ENCODE measurements at places on chromosomes 2 and 18. TPM values are rescaled to one million over a fixed set of nuclear protein-coding genes. Genes with fewer than 3 reads are reported as not detected.
A peak's percentile ranks its signal among the peaks of the same experiment; 100 is the strongest.

Gene GAD1
- total RNA-seq, result 2.5 TPM

- no peak overlapping the region for H3K27ac ChIP-seq
- no peak for DNase-seq
- no peak overlapping the region for H3K4me3 ChIP-seq
These were observed 40.2 kb downstream of the SNED1 start for GRCh38 chr2:241038374-241039180.

DNA sequence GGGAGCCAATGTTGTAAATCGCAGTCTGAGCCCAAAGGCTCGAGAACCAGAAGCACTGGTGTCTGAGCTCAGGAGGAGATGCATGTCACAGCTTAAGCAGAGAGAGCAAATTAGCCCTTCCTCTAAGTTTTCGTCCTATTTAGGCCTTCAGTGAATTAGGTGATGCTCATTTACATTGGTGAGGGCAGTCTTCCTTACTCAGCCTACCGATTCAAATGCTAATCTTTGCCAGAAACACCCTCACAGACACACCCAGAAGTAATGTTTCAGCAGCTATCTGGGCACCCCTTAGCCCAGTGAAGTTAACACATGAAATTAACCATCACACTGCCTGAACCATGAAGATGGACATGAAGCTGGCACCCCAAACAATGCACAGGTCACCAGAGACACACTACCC, 385.1 kb downstream of the STK39 start:
- H3K27ac ChIP-seq, result no peak overlapping the region
- peaks cover 6% of the 10 kb centered on the region for H3K27me3 ChIP-seq
- no peak for DNase-seq
- no peaks in the 10 kb centered on the region for H3K36me3 ChIP-seq
- no peak overlapping the region for H3K4me3 ChIP-seq

GRCh38 chr2:128611421-128612320, 293.0 kb upstream of the HS6ST1 start:
- peaks cover 3% of the 10 kb centered on the region for H3K27me3 ChIP-seq
- H3K36me3 ChIP-seq, result no peaks in the 10 kb centered on the region
- H3K27ac ChIP-seq, result no peak overlapping the region
- no peaks in the 10 kb centered on the region for H3K4me1 ChIP-seq
- H3K4me3 ChIP-seq, result no peak overlapping the region

Gene EVX2
- total RNA-seq, result not detected

GRCh38 chr2:190486037-190486623, 48.4 kb downstream of the NEMP2 start:
- no peak overlapping the region for H3K27ac ChIP-seq
- peaks cover 26% of the 10 kb centered on the region for H3K4me1 ChIP-seq
- peaks cover 59% of the 10 kb centered on the region for H3K36me3 ChIP-seq
- no peaks in the 10 kb centered on the region for H3K27me3 ChIP-seq
- H3K4me3 ChIP-seq, result no peak overlapping the region
- no peak for DNase-seq

Gene SEPTIN2
- total RNA-seq, result 210 TPM

- H3K4me1 ChIP-seq, result peaks cover 28% of the 10 kb centered on the region
- no peaks in the 10 kb centered on the region for H3K27me3 ChIP-seq
- H3K27ac ChIP-seq, result no peak overlapping the region
- peaks cover 9% of the 10 kb centered on the region for H3K36me3 ChIP-seq
- H3K4me3 ChIP-seq, result no peak overlapping the region
- DNase-seq, result no peak
These were observed 89.2 kb downstream of the STPG4 start for GRCh38 chr2:47065771-47066380.

DNA sequence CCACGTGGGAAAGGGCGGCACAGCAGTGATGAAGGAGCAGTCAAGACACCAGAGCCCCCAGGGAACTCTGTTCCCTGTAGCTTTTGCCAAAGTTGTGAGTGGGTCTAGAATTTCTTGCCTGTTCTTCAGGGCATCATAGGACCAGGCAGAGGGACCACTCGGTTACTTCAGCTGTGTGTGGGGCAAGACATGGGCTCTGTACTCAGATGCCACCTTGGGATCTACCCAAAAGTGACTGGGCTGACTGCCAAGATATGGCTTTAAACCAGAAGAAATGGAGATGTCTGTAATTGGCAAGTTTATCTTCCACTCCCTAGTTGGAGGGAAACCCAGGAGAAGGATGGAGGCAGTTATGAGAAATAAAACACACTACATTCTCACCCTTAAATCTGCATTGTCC, 29.6 kb downstream of the KCNF1 start:
- DNase-seq, result no peak
- H3K36me3 ChIP-seq, result no peaks in the 10 kb centered on the region
- H3K27me3 ChIP-seq, result peaks cover 17% of the 10 kb centered on the region
- H3K4me3 ChIP-seq, result no peak overlapping the region

DNA sequence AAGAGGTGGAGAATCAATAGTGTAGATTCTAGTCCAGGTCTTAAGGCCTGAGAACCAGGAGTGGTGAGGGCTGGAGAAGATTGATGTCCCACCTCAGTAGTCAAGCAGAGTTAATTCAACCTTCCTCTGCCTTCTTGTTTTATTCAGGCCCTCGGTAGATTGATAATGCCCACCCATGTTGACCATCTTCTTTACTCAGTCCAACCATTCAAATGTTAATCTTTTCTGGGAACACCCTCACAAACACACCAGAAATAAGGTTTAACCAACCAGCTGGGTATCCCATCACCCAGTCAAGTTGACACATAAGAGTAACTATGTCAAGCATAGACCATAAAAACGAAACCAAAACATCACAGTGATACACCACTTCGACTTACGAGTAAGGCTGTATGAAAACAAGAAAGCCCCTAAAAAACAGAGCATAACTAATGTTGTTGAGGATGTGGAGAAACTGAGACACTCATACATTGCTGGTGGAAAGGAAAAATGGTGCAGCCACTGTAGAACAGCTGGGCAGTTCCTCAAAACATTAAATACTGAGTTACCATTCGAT, 57.5 kb downstream of the SLC35F5 start:
- H3K4me1 ChIP-seq, result peaks cover 40% of the 10 kb centered on the region
- H3K36me3 ChIP-seq, result no peaks in the 10 kb centered on the region
- peak overlapping the region; percentile 84 for H3K27ac ChIP-seq
- H3K27me3 ChIP-seq, result no peaks in the 10 kb centered on the region
- H3K4me3 ChIP-seq, result peak overlapping the region; percentile 64

DNA sequence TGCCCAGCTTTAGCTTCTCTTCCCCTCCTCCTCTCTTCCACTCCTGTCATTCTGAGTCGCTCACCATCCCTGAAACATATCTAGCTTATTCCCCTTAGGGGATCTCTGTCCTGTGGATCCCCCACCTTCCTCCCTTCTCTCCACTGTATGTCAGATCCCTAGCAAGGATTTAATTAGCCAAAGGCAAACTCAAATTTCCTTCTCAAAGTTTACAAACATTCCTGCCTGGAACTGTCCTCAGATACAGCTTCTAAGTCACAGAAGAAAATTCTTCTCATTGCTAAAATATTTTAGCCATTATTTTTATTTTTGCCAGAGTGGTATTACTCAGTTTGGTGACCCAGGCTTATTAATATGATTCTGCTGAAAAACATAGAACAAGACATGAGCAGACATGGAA, 315.3 kb downstream of the CYP26B1 start:
- no peaks in the 10 kb centered on the region for H3K4me1 ChIP-seq
- H3K36me3 ChIP-seq, result no peaks in the 10 kb centered on the region
- peaks cover 2% of the 10 kb centered on the region for H3K27me3 ChIP-seq
- no peak for DNase-seq

DNA sequence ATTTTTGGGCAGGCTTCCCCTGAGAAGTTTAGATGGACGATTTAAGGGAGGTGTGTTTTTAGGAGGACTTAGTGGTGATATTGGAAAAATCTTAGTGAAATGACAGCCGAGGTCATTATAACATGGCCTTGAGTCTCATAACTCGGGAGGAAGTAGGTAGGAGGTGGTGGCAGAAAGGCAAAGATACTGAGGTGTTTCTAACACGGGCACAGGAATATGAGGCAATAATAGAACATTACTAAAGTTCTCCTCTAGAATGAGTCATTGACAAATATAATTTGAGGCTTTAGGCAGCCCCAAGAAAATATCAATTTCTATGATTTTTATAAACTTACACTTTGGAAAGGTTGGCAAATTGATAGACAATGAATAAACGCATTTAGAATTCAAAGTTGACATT, 146.1 kb upstream of the ZEB2 start:
- H3K4me3 ChIP-seq, result no peak overlapping the region
- no peak for DNase-seq
- no peaks in the 10 kb centered on the region for H3K27me3 ChIP-seq
- peaks cover 2% of the 10 kb centered on the region for H3K4me1 ChIP-seq

Gene MZT2B
- 390 TPM for total RNA-seq

Gene DSG2
- 0.41 TPM for total RNA-seq

DNA sequence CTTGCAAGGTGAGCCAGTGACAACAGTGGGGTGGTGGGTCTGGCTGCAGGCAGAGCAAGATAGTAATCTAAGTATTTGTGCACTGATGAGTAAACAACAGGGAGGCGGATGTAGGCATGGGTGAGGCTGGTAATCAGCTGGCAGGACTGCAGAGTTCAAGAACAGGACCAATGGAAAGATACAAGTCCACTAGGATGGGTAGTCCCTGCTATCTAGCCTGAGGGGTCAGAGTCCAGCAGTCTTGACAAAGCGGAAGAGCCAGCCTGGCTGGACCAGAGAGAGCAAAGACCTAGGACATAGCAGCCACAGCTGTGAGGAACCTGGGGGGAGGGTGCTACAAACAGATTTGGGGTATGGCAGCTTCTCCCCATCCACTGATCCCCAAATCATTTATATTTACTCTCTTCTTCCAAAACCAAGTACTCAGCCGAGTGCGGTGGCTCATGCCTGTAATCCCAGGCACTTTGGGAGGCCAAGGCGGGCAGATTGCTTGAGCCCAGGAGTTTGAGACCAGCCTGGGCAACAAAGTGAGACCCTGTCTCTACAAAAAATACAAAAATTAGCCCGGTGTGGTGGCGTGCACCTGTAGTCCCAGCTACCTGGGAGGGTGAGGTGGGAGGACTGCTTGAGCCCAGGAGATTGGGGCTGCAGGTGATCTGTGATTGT, 25.9 kb downstream of the VIL1 start:
- H3K36me3 ChIP-seq, result peaks cover 25% of the 10 kb centered on the region
- H3K27me3 ChIP-seq, result no peaks in the 10 kb centered on the region
- DNase-seq, result no peak
- H3K4me1 ChIP-seq, result no peaks in the 10 kb centered on the region

Gene PSMA8
- total RNA-seq, result 1.8 TPM

Gene FOSL2
- 114 TPM for total RNA-seq

DNA sequence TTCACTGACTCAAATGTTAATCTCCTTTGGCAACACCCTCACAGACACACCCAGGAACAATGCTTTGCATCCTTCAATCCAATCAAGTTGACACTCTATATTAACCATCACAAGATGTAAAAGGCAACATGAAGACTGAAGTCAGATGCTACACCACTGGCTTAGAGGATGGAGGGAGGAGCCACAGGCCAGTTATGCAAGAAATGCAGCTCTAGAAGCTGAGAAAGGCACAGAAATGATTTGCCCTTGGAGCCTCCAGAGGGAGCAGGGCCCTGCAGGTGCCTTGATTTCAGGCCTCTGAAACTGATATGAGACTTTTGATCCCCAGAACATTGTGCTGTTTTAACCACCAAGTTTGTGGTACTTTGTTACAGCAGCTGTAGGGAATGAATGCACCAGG, 276.3 kb downstream of the KCNS3 start:
- H3K4me1 ChIP-seq, result no peaks in the 10 kb centered on the region
- DNase-seq, result no peak
- no peak overlapping the region for H3K27ac ChIP-seq
- no peaks in the 10 kb centered on the region for H3K36me3 ChIP-seq
- H3K4me3 ChIP-seq, result no peak overlapping the region

Gene MPP4
- total RNA-seq, result not detected

DNA sequence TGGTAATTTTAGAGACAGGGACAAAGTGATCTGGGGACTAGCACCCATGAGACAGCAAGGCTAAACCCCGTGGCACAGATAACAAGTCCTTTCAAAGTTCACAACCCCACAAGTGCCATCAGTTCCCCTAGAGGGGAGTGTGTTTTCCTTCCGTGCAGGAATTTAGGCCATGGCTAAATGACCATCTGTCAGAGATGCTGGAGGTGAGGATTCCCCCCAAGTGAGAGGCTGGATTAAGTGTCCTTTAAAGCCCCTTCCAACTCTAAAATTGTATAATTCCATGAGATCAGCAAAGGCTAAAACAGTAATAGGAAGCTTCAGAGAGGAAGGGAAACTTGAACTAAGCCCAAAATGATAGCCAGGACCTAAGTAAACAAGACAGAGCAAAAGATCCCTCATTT, 8.7 kb downstream of the FEZ2 start:
- no peak overlapping the region for H3K27ac ChIP-seq
- no peak overlapping the region for H3K4me3 ChIP-seq
- no peak for DNase-seq
- H3K36me3 ChIP-seq, result peaks cover 39% of the 10 kb centered on the region
- H3K27me3 ChIP-seq, result no peaks in the 10 kb centered on the region

- no peaks in the 10 kb centered on the region for H3K36me3 ChIP-seq
- DNase-seq, result no peak
- H3K27ac ChIP-seq, result no peak overlapping the region
- H3K4me3 ChIP-seq, result no peak overlapping the region
- peaks cover 3% of the 10 kb centered on the region for H3K4me1 ChIP-seq
These were observed 59.8 kb downstream of the KCTD1 start for GRCh38 chr18:26488417-26489009.

GRCh38 chr18:35019933-35020332, 21.3 kb upstream of the MAPRE2 start:
- H3K27ac ChIP-seq, result no peak overlapping the region
- H3K36me3 ChIP-seq, result no peaks in the 10 kb centered on the region
- H3K4me3 ChIP-seq, result no peak overlapping the region
- peaks cover 2% of the 10 kb centered on the region for H3K27me3 ChIP-seq
